ENCODE measurements at places on chromosomes 1 and 21.

- DNase-seq: no peak
These were observed 19.5 kb downstream of the OTUD3 start for GRCh38 chr1:19901653-19902052.

DNA sequence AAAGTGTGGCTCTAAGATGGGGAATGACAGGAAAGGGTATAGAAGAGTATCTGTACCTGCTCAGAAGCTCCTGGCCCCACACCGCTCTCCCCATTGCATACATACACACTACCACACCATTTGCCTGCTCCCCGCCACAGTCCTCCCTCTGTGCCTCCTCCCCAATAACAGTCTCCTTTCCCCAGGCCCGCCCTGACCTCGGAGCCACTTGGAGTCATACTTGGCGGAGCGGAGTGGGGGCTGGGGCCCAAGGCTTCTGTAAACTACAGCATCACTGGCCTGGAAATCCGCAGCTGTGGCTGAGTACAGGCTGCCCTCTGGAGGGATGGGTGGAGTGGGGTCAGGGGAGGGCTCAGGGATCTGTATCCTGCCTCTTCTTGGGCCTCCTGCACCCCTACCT is 8.6 kb downstream of the SEMA6C start:
- no peak for DNase-seq

GRCh38 chr1:51101976-51102375 is at the start of gene C1orf185:
TSS of gene C1orf185 (plus strand) at chr1:51102228. CDS start at chr1:51102234, 6 bp downstream.
- DNase-seq: no peak

DNA sequence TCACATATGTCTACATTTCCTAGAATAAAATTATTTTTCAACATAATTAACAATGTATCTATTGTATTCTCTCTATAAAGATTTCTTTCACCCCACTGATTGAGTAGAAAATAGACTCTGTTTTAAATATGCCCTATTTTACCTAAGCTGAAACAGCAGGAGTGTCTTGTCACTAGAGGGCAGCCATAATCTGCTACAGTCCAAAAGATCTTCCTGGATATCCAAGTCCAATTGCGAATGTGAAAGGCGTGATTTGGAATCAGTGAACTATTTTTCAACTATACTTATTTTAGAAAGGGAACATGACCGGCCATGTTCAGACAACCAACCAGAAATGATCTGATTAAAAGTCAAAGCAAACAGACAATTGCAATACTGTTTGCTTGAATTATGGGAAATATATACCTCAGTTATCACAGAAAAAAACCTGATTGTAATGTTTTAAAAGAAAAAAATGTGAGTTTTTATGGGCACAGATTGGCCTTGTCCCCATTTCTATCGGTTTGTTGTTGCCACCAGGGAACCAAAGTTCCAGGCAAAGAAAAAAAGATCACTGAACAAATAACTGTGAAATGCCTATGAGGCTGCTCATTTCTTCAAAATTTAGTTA is 1211.0 kb upstream of the ADGRL4 start:
- no peak for DNase-seq

DNA sequence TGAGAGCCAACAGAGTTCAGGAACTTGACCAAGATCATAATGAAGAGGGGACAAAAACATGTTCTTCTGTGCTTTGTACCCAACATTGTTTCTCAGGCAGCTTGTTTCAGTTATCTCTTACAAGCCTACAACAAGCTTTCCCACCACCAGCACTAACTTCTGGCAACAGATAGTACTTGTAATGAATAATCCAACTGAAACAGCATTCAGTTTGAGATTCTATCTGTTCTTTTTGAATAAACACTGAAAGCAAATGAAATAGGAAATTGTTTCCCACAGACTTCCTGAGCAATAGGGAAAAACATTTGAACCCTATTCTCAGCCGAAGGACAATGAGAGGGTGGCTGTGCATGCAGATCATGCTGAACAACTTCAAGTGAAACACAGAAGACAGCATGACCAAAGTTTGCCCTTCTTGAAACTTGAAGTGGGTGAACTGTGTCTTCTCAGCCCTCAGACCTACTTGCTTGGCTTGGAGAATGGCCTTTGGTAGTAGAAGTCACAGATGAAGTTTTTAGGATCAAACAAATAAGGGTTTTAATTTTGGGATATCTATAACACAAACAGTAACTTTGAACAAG is 11.2 kb upstream of the HOOK1 start:
- DNase-seq: no peak

DNA sequence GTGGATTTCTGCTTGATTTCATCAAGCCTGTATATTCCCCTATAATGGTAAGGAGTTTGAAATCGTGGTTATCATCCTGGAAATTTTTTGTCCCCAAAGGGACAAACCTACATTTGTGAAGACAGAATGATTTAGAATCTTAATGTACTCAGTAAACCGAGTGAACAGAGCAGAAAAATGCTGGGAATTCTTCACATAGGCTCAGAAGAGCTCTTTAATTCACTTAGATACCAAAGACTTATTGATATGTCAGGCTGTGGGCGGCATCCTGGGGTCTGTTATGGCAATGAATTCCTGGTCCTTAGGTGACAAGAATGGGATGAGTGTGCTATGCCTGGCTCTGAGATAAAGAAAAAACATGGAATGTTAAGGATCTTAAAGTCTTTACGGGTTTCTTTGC is 74.9 kb downstream of the ROR1 start:
- DNase-seq: no peak

- DNase-seq: no peak
These were observed 110.4 kb upstream of the C1orf21 start for GRCh38 chr1:184276416-184276815.

DNA sequence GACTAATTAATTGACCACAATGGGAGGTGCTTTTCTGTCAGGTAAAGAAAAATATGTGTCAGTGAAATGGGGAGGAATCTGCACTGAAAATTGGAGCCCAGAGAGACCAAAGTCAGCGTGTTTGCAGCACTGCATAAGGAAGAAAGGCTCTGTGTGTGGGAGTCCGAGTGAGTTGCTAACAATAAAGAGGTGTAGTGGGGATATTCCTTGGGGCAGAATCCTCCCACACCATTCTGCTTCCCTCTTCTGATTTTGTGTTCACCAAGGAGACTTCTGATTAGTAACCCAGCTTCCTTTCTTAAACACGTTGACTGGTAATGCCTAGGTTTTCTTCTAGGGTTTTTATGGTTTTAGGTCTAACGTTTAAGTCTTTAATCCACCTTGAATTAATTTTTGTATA is 240.5 kb downstream of the RPS6KC1 start:
- no peak for DNase-seq

- no peak for DNase-seq
These were observed 7.5 kb downstream of the DYRK1A start for GRCh38 chr21:37374027-37374426.

DNA sequence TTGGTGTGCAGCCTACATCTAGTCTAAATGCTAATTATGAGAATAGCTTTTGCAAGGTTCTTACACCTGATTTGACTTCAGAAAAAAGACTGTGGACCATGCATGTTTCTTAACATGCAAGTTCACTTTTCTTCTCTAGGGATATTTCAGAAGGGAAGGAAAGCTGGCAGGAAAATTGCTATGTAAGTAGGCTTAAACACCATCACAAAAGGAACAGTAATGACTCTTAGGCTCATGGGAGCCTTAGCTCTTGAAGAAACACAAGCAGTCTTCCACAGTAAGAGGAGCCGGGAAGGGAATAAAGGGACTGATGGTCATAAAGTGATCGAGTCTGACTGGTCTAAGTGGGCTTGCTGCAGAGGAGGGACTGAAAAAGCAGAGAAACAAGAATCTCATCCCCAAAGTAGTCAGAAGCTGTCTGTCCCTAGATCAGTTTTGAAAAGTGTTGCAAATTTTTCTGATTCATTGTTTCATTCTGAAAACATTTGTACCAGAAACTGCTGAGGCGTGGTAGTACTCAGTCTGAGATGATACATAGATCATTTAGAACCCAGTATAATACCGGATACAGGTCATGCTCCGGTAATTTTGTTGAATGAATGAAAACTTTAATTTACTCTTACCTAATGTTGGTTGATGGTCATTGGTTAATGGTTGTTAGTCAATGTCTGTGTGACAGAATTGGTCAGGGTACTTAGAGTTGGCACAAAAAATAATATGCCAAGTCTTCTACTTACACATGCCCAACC is 40.9 kb downstream of the SMYD2 start:
- DNase-seq: no peak

GRCh38 chr1:200392625-200393185 is 17.1 kb downstream of the ZNF281 start:
- no peak for DNase-seq

DNA sequence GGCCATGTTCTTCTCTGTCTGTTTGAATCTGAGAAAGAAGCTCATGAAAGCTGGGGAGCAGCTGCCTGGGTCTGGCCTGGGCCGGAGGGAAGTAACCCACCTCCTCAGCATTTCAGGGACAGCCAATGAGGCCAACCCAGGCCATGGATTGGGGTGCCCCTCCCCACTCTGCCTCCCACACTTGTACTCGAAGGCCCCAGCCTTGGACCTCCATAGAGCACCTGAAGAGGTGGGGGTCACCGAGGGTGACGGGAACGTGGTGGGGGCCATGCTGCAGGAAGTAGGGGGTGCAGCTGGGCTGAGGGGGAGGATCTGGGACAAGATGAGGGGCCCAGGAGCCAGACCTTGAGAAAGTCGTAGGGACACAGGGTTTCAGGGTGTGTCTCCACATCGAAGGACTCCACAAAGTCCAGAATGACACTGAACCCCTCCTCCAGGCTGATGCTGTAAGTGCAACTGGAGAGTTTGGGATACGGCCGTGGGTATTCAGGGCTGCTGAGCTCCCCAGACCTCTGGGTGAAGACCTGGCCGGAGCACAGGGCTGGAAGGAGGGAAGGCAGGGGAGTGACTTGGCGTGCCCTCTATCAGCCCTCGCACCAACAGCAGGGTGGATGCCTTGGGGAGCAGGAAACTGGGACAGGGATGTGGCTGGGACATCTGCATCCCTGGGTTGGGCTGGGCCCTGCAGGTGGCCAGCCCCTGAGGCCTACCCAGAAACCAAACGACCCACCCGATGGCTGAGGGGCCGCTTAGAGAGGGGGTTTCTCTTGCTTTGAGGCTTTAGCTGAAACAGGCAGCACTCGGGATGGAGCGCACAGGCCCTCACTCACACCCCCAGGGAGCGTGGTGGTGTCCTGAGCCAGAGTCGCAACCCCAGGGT is 3.8 kb downstream of the MASP2 start:
- no peak for DNase-seq

DNA sequence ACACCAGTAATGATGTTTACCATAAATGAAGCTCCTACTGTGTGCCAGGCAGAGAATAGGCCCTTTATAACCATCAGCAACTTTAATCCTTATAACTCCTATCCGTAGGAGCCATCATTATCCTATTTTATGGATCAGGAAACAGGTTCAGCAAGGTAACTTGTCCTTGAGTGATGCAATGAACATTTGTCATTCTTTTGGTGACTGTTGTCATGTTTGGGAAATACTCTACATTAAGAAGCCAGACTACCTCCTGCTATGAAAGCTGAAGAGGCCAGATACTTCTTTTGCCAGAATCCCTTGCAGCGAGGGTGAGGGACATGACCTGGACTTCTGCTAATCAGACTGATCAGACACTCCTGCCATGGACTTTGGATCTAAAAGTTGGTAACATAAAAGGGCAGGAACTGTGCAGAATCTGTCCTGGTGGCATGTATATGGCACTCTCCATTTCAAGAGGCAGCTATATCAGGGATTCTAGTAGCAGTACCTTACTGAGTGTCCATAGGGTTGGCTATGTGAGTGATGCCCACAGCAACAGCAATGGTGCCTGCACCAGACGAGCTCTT is 33.1 kb upstream of the SRRM1 start:
- DNase-seq: no peak

DNA sequence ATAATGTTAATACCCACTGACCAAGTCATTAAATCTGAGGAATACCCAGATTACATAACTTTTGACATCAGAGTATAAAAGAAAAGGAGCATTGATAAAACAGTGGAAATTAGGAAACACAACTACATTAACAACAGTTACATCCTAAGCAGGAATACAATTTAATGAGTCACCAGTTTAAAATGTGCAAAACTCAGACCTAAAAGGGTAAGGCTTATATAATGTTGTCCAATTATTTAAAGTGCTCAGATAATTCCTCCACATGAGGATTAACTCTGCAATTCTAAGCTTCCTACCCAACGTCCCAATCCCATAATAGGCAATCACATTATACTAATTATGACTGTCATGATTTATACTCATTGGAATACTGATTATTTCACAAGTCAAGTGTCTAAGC is 50.5 kb downstream of the ABL2 start:
- DNase-seq: no peak

- no peak for DNase-seq
These were observed 184.3 kb downstream of the HIVEP3 start for GRCh38 chr1:41734201-41734970.

DNA sequence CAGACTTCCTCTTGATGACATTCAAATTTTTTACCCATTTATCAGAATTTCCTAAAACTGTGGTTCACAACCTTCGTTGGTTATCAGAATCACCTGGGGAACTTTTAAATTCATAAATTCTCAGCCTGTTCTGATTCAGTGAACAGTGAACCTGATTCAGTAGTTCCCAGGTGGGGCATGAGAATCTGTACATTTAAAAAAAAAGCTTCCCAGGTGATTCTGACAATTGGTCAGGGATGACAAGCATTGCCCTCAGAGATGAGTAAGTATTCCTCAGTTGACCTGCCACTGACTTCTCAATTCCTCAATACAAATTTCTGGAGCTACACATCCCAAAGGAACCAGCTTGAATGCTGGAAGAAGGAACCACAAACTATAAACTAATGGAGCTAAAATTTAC is 23.5 kb upstream of the CR2 start:
- no peak for DNase-seq

GRCh38 chr1:204308023-204308628 is 51.6 kb downstream of the PLEKHA6 start:
- no peak for DNase-seq

- DNase-seq: no peak
These were observed 37.2 kb upstream of the PDC start for GRCh38 chr1:186498071-186498470.

DNA sequence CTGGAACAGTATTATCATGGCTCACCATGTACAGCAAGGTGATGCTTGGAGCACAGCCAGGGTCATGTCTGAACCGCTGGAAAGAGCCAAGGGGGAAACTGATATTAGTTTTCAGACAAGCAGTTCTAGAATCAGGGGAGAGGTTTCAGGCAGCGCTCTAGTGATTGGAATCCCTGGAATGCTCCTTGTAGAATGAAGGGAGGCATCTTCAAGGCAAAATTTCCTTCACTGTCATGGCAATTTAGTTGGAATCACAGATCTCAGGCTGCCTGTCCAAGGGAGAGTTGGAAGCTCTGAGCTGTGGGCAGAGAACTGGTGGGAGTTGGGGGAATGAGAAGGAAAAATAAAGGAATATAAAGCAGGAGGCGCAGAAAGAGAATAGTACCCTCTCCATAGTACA is 737.1 kb downstream of the PTPRU start:
- DNase-seq: no peak

- DNase-seq: no peak
These were observed 98.0 kb downstream of the LMO4 start for GRCh38 chr1:87426463-87427249.

- DNase-seq: no peak
These were observed 387.8 kb downstream of the KCNH1 start for GRCh38 chr1:210746024-210746731.

- no peak for DNase-seq
These were observed 101.6 kb downstream of the TNFSF18 start for GRCh38 chr1:172949096-172949495.

Measured in stimulated activated CD8-positive, alpha-beta memory T cell treated with anti-CD3 and anti-CD28 coated beads, Interleukin-4, amount 100 ng/mL, for 4 hours (primary cell).